AG20443 (cell line): ENCODE measurements at places on chromosomes 12 and 14.

GRCh38 chr12:32118806-32119205 lies 12.2 kb downstream of the BICD1 start:
- no peak for DNase-seq

GRCh38 chr14:33696165-33696564 lies 254.7 kb downstream of the EGLN3 start:
- DNase-seq = no peak

- DNase-seq = no peak
Observed at GRCh38 chr12:49403971-49404450, 36.7 kb downstream of the SPATS2 start.

- DNase-seq = no peak
Observed at GRCh38 chr14:106694638-106695393, 1168.4 kb downstream of the TMEM121 start.

- no peak for DNase-seq
Observed at GRCh38 chr12:110345176-110345661, 58.3 kb downstream of the ANAPC7 start.

DNA sequence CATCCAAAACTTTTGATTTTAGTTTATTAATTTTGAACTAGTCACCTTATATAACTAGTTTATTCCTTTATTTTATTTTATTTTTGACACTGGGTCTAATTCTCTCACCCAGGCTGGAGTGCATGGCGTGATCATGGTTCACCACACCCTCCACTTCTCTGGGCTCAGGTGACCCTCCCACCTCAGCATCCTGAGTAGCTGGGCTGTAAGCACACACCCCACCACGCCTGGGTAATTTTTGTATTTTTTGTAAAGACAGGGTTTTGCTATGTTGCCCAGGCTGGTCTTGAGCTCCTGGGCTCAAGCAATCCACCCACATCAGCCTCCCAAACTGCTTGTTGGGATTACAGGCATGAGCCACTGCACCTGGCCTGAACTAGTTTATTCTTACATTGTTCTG lies 17.3 kb downstream of the PCNX1 start:
- DNase-seq = no peak

DNA sequence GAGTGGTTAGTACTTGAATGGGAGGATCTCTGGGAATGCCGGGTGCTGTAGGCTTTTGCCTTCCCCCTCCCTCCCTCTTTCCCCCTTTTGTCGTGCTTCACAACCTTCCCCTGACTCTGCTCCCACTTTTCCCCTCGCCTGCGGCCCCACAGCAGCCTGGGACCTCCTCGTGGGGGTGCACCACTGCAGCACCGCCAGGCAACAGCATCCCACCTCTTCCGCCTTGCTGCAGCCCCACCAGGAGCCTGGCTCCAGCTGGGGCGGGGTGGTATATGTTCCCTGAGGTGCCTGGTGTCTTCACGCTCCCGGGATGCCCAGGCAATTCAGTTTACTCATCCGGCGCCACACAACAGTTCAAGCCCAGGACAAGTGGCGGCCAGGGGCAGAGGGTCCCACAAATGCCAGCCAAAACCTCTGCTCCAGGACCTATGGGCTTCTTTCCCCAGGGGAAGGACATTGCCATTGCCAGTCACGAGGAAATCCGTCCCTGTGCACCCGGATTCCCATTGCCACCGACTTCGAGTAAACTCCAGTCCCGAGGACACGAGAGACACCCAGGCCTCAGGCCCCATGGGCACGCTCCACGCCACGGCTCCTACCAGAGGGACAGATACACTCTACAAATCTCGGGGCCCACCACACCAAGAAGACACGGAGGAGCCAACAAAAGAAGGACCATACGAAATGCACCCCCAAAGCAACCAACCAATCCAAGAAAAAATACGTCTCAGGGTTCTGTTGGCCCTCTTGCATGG lies 181.7 kb downstream of the ALG10 start:
- DNase-seq = no peak

DNA sequence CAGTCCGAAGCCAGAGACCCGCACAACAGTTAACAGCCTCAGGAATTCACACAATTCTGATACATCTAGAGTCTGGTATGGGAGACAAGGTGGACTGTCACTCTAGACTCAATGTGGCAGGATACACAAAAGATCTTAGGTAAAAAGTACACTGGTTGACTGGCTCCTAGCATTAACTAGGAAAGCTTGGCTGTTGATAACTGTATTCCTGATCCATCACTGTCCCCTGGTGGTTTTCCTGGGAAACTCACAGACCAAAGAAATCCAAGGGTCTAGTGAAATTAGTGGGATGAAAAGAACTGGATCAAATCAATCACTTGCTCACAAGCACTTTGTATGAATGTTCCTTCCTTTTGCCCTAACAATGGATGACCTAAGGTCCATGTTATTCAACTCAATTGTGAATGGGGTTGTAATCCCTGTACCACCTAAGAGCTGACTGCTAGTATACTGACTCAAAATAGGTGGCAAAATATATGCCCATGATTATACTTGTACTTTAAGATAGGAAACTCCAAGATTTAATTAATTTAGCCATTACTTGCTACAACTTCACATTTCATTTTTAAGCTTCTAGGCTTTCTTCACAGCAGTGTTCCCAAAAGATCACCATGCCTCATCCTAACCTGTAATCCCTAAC lies 14.0 kb downstream of the NPC2 start:
- no peak for DNase-seq

GRCh38 chr14:49621114-49621881 lies 699 bp downstream of the MGAT2 start:
- peak; percentile 55 for DNase-seq

GRCh38 chr12:22990501-22990900 lies 365.5 kb downstream of the ETNK1 start:
- no peak for DNase-seq

- no peak for DNase-seq
Observed at GRCh38 chr12:132481345-132481744, 8.6 kb upstream of the FBRSL1 start.

GRCh38 chr12:10559244-10559643 lies 53.6 kb downstream of the EIF2S3B start:
- no peak for DNase-seq

- DNase-seq = peak; percentile 58
Observed at GRCh38 chr12:27635349-27635972, 60.8 kb upstream of the REP15 start.

DNA sequence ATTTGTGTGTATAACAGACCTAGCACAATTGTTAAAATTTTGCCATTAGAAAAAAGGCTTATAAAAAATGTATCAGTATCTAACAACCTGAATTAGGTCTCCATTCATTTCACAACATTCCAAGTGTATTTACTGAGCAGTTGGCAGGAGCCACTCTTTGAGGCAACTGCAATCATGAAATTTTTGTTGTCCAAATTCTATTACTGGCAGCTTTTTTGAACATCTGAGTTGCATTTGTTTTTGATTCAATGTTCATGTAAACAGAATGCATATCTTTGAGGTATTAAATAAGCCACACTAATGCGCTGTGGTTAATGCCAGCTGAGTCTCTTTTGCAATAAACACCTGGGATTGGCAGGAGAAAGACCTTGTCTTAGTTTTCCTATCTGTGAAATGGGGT lies 8.7 kb downstream of the KITLG start:
- peak; percentile 21 for DNase-seq

DNA sequence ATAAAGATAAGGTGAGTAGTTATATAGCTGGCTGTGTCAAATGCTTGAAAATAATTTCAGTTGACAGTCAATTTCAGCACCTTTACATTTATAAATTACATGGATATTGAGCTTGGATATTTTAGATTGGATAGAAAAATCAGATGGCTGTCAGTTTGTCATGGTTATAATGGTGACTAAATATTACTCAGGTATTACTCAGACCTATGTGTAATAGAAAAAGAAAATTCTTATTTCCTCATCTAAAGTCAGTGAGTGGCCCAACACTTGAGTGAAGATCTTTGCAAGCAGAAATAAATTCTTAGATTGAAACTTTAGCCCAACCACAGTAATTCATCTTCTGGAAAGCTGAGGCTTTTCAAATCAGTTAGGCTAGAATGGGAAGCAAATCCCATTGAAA lies 354.4 kb downstream of the NAV3 start:
- no peak for DNase-seq

DNA sequence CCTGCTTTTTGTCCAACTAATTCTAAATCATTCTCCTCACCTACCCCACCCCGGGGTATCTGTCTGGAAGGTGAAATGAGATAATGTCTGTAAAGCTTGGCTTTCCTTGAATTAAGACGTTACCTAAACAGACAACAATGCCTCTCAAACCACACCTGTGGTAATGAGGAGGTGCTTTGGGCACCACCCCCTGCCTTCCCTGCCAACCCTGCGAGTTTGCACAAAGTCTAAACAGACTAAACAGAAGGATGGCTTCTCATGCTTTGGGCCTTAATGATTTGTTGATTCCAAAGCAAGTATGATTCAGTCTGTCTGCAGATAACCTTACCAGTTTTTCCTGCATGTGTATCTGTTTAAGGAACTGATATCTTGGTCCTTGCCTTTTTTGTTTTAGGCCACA lies 82.4 kb downstream of the ZFC3H1 start:
- DNase-seq = no peak

DNA sequence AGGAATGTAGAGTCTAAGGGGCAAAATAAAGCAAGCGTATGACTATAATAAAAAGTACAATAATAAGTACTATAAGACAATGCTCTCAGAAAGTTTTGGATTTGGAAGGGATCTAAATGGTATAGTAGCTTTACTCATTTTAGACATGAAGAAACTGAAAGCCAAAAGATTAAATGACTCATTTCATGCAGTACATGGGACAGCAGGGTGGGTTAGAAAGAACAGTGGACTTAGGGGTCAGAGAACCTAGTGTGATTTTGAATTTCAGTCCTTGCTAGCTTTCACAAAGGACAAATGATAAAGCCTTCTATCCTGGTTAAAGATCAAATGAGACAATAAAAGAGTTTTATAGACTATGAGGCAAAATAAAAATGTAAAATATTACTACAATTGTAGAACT lies 6.8 kb upstream of the LEMD3 start:
- no peak for DNase-seq

DNA sequence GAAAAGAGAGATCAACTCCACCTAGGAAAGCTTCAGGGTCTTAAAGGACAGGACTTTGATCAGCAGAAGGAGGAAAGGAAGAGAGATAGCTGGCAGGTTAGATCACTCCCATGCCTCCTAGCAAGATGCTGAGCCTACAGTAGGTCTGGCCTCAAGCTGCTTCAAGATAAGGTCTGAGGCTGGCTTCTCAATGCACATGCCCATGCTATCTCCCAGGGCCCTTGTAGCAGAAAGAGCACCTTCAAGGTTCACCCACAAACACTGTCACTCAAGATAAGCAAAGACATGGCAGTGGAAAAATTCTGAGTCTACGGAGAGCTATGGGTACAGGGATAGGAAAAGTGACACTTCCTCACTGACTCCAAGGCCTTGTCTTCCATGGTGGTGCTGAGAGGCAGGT lies 14.3 kb downstream of the REM2 start:
- no peak for DNase-seq

GRCh38 chr12:56719056-56719455 lies 6.0 kb downstream of the NACA start:
- DNase-seq = no peak

DNA sequence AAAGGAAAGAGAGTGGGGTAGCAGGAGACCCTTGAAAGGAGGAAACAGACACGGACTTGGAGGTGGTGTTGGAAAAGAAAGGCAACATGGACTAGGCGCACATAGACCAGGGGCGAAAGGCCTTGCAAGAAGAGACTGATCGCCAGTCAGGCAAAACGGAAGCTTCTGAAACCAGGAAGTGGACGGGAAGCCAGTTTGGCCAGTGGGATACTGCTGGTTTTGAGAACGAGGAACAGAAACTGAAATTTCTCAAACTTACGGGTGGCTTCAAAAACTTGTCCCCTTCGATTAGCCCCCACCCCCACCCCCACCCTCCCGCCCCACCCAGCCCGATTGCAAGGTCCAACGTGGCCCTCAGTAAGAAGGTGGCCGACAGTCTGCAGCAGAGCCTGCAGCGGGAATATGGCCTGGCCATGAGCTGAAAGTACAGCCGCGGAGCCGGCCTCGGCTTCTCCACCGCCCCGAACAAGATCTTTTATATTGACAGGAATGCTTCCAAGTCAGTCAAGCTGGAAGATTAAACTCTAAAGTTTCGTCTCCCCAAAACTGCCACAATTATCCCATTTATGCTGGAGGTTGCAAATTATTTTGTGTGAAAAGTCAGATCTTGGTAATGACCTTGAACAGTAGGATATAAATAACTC lies 364.7 kb downstream of the BCAT1 start:
- DNase-seq = no peak

- DNase-seq = no peak
Observed at GRCh38 chr12:83527810-83528209, 841.1 kb downstream of the TMTC2 start.

GRCh38 chr12:79295572-79295971 lies 395.2 kb downstream of the PAWR start:
- DNase-seq = no peak

DNA sequence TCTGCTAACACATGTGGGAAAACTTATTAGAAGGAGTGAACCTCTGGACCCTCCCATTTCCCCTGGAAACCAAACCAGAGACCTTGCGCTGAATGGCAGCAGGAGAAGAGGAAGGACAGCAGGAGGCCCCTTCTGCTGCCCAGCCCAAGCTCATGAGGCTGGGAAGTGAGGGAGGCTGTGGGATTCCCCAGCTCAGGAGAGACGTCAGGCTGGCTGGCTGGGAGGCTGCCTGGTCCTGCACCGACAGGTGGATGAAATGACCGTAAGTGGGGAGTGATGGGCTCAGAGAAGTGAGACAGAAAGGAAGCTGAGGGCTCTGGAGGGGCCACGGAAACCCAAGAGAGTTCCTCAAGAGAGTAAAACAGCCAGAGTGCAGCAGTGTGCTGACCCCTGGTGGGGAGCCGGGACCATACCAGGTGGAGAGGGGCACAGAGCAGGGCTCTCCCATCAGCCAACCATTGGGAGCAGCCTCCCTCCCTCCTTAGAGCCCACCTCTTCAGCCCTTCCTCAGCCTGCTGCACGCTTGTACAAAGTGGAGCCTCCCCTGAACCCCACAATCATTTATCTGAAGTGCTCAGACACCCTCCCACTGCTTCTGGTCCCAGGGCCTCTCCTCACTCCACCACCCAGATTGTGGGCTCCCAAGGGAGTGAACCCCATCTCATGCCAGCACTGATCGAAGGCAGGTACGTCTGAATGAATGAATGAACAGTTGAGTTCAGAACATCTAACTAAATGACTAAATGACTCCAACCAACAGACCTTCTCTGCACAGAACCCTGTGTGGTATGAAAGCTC lies 14.0 kb downstream of the TAMALIN start:
- peak; percentile 70 for DNase-seq

GRCh38 chr12:93683410-93683809 lies 6.2 kb downstream of the CRADD start:
- DNase-seq = no peak

DNA sequence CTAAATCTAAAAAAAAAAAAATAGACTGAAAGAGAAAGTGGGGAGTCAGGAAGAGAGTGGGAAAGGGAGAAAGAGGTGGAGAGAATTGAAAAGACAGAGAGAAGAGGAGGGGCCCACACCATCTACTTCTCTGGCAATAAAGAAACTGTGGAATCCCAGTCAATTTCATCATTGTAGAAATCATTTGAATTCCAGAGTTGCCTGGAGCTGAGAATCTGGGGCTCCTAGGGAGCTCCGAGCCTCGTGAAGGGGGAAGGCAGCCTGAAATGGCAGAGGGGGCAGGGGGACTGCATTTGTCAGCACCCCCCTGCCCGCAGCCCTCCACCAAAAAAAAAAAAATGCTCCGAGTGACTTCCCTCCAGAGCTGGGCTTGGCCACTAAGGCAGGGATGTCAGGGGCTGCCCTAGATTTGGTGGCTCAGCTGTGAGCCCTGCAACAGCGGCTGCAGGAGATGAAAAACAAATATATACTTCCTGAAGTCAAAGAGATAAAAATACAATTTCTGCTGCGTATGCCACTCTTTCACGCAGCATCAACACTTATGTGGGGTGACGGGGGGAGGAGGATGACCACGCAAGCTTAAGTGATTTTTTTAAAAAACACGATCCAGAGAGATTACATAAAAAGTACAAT lies 80.5 kb downstream of the BCL11B start:
- no peak for DNase-seq
